ENCODE measurements at places on chromosomes 6 and 20.

DNA sequence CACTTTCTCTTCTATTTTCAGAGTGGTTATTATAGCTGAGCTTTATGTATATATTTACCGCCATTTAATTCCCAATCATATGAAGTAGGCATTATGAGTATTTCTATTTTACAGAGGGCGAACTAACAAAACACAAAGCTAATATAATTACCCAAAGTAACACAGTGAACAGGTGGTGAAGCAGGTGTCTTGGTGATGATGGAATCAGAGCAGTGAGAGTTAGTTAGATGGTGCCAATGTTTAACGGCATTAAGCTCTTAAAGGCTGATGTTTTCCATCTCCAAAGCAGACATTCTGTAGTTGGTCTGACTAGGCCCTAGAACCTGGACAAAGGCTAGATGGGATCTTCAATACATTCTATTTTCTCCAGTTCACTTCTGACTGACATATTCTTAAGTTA is 551.1 kb upstream of the SYNCRIP start:
- DNase-seq, result peak; percentile 90

DNA sequence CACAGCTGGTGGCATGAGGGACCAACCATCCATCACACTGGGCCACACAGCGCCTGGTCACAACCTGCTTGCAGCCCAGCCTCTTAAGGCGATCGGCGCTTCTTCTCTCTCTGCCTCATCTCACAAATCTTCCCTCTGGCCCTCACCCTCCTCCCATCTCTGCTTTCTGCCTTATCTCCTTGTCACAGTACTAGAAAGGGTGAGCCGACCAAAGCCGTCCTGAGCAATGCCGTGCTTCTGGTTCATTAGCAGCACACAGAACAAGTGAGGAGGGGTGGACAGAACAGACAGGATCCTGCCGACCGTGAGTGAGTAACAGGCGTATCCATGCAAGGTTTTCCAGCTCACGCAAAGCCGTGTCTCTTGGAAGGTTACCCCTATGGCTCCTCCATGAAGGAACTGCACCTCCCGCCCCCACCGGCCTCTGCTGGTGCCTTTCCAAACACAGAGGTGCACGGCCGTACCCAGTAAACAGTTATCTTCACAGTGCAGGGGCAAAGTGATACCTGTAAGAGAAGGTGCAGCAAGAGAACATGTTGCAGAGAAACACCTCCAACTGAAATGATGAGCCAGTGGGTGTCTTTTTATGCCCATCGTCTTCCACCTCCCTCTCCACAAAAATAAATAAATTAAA is 331.7 kb downstream of the FARS2 start:
- DNase-seq, result no peak

DNA sequence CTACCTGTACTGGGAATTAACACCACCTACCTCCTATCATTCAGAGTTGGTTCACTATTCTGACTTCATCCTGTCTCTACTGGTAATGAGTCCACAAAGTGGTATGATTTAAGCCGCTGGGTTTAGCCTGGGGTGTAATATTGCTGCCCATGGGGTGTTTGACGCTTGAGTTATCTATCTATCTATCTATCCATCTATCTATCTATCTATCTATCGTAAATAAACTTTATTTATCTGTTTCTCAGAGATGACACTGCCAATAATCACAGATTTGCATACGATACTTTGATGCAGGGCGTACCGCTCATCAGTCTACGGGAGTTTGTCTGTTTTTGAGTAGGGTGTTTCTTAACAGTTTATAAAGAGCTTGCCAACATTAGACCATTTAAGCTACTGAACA is 73.6 kb upstream of the ZNF184 start:
- DNase-seq, result peak; percentile 29

GRCh38 chr6:26269531-26270485 is 95.2 kb upstream of the BTN3A2 start:
- peak; percentile 40 for DNase-seq

- no peak for DNase-seq
Measured at GRCh38 chr20:16096756-16097326, 476.4 kb downstream of the KIF16B start.

DNA sequence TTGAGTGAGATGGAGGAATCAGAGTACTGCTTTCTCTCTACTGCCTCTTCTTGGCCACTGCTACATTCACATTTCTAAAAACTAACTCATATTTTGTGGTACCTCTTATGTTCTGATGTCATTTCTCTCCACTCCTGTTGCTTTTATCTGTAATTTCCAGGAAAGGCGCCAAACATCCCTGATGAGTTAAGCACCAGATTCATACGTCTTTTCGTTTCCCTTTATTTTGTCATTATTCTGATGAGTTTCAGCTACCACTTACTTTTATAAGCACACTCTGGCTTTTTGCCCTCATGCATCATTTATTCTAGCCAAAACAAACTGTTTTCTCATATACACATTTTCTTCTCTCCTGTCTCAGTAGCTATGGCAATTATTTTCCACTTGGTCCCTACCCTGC is 680.0 kb downstream of the RNF144B start:
- DNase-seq, result no peak

DNA sequence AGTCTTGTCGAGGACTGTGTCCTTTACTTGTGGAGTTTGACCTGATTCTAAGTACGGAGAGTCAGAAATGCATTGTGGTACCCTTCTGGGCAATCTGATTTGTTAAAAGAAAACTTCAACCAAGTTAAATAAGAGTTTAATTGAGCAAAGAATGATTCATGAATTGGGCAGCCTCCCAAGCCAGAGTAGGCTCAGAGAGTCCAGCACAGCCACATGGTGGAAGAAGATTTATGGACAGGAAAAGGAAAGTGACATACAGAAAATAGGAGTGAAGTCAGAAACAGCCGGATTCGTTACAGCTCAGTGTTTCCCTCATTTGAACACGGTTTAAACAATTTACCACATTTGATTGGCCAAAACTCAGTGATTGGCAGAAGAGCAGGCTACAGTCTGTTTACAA is 329.2 kb downstream of the DHX35 start:
- no peak for DNase-seq

GRCh38 chr6:42150254-42150653 is 7.8 kb upstream of the C6orf132 start:
- DNase-seq, result no peak

DNA sequence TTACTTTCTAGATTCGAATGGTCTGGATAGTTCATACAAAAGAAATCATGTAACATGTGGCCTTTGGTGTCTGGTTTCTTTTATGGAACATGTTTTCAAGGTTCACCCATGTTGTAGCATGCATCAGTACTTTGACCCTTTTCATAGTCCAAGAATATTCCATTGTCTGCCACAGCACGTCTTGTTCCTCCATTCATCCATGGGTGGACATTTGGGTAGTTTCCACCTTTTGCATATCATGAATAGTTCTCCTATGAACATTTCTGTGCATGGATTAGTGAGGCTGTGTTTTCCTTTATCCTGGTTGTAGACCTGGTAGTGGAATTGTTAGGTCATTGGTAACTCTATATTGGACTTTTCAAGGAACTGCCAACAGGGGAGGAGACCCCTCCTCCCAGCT is 31.7 kb downstream of the GSTA3 start:
- DNase-seq, result no peak

DNA sequence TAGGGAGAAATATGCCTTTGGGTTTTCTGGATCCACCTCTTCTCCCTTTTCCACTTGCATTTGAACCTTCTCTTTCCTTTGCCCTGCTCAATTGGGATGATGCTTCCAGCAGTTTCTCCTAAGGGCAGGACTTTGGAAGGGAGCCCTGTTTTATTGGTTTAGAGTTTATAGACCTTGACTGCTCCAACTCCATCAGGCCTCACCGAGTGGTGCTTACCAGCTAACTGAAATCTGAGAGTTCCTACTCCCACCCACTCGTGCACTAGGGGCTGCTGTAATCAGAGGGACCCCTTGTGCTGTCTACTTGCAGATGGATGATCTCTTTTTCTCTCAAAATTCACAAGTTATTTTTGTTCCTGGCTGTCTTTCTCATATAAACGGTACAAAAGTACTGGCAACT is 121.3 kb upstream of the SLC22A16 start:
- no peak for DNase-seq

DNA sequence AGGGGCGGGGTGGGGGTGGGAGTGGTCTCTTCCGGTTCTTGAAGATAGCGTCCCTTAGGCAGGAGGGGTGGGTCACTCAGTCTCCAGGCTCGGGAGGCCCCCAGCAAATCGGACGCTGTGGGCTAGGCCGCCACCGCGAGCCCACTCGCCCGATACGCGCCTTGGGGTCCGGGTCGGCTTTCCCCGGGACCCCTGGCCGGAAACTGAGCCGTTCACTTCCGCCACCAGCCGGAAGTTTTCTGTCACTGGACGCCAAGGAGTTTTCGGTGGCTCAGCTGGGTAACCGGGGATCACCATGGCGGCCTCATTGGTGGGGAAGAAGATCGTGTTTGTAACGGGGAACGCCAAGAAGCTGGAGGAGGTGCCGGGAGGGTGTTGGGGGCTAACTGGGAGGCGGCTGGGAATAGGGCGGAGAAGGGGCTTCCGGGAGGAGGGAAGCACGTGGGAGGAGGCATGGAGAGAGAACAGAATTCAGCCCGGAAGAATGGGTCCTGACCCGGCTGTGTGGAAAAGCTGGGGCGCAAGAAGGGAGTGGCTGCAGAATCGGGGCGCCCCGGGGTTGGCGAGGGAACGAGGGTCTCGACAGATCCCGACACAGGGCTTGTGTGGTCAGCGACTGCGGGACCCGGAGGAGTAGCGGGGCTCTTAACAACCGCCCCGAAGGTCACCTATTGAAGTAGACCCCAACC is at the start of gene ITPA:
Gene ITPA (plus strand): TSS at position 242 of the 689 bp plus-strand sequence. CDS start 54 bp downstream, at position 296.
- DNase-seq, result peak; percentile 66

DNA sequence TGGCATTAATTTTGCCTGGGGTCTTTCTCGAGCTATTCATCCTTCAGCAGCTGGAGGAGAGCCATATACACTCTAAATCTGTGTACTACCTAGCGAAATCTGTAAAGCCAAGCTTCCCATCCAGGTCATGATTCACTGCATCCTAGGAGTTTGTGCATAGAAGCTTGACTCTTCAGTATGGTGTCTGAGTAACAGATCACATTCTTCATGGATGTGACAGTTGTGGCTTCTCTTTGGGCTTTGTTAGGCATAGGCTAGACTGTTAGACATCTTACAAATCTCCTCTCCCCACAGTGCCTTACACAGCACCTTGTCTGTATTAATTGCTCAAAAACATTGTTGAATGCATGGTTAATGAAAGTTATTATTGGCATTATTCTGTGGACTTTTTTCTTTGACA is 177.0 kb downstream of the EYA4 start:
- no peak for DNase-seq

DNA sequence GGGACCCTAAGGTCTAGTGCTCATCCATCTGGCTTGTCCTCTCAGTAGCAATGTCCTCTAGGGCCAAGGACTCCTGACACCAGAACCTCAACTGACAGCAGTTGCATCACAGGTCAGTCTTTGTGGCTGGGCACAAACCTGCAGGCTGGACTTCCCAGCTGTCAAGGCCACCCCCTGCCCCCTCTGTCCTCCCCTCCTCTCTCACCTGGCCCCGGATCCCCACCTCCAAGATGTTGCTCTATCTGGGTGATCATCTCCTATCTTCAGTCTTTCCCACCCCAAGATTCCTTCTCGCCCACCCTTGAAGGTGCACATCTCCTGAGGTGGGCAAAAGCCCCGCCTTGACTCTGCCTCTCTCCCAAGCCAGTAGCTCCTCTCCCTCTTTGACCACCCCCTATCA is 131.8 kb upstream of the SRSF6 start:
- no peak for DNase-seq

GRCh38 chr6:29872791-29873190 is 45.2 kb downstream of the HLA-G start:
- DNase-seq, result no peak

- DNase-seq, result no peak
Measured at GRCh38 chr6:113653275-113653674, 203.9 kb upstream of the MARCKS start.

GRCh38 chr6:6217855-6218758 is 102.4 kb downstream of the F13A1 start:
- DNase-seq, result no peak

- peak; percentile 8 for DNase-seq
Measured at GRCh38 chr6:53691667-53692133, 26.1 kb upstream of the KLHL31 start.

DNA sequence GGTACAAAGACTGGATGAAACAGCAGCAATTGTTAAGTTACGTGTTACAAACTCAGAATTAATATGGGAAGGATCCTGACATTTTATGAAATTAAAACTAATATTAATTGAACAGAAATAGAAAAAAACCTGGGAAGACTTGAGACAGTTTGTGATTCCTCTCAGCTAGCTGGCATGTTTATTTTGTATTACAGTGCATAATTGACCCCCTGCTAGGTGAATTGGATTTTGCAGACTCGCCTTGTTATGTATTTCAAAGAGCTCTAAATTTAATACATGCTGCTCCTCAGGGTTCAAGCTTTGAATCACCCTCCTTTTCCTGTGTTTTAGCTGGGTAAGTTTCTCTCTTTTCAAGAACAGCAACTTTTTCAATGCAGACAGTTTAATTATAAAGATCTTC is 339.4 kb downstream of the PLCB1 start:
- DNase-seq, result no peak

DNA sequence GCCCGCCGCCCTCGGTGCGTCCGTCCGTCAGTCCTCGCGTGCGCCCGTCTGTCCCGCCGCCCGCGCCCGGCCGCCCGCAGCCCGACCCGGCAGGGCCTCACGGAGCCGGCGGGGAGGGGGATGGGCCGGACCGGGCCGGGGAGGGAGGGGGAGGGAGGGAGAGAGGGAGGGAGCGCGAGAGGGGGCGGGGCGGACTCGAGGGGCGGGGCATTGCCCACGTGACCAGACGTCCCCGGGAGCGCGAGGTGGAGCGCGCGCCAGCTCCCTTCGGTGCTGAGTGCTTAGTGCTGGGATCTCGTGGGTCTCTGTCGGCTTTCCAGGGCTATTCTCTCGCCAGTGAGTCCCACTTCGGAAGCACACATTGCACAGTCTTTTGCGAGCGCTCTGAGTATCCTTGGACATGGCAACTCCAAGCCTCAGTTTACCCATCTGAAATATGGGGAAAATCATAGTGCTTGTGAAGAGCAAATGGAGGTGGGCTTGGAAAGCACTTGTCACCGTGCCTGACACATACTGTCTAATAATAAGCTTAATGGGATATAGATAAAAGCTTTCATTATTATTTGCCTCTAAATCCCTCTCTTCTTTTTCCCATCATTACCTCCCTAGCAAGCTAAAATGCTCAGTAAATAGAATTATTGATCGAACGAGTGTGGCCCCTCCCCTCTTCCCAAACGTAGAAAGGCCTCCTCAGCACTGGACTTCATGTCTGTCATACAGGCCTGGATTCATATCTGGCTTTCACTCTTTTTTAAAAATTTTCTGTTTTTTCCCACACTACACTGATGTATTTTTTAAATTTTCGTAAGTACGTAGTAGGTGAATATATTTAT is at the start of gene NCOA6:
Gene NCOA6 (minus strand): TSS at position 122 of the 833 bp plus-strand sequence. CDS start 43,296 bp downstream, outside the sequence.
- DNase-seq, result peak; percentile 85

GRCh38 chr6:25669413-25669812 is 17.4 kb downstream of the SCGN start:
- no peak for DNase-seq

DNA sequence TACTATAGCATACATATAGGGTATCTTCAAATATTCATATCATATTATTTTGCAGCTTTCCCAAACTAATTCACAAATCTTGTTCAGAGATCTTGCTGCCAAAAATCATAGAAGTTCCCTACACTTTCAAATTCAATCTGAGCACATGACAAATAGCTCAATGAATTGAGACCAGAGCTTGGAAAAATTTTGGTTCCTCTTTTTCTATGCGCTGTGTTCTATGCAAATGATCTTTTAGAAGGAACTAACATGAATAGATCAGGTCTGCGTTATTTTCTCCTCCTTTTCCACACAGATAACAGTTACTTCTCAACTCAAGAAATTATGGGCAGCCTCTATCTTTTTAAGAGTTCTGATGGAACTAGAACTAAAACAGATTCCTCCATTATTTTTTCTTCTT is 316.3 kb downstream of the ARHGAP18 start:
- DNase-seq, result no peak
